Thyroid gland (tissue), 4 donors: ENCODE measurements at places on chromosomes 11 and 22. TPM values are rescaled to one million over a fixed set of nuclear protein-coding genes. Genes with fewer than 3 reads are reported as not detected.
A peak's percentile ranks its signal among the peaks of the same experiment; 100 is the strongest.

- peak; percentile 7 for DNase-seq
Measured at GRCh38 chr11:31240340-31240904, 129.1 kb downstream of the DCDC1 start.

GRCh38 chr22:28282405-28283067 lies 363.5 kb upstream of the PITPNB start:
- DNase-seq = no peak

- DNase-seq = no peak
Measured at GRCh38 chr22:49726022-49726681, 101.5 kb downstream of the BRD1 start.

Gene OR6A2
- 0.27 TPM for total RNA-seq

DNA sequence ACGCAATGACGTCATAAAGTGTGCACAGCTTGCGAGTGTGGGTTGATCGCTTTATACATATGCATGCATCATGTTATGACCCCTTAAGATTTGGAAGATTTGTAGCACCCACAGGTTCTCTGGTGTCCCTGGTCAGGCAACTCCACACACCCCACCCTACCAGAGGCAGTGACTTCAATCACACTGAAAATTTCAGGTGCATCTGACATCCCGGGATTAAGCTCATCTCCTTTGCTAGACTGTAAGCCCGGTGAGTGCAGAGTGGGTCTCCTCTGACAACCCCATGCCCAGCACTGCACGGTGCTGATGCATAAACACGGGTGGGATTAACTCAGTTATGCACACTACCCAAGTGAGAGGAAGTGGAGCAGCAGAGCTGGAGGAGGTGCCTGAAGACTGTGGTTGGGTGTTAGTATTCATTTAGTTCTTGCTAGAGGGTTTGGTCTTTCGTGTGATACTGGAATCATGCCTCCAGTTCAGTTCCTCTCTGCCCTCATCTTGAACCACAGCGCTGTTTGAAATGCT lies 6.5 kb downstream of the ARSA start:
- no peak for DNase-seq

- DNase-seq = no peak
Measured at GRCh38 chr11:48008951-48009270, 28.6 kb downstream of the PTPRJ start.

- no peak for DNase-seq
Measured at GRCh38 chr11:120066738-120067437, 71.0 kb downstream of the TRIM29 start.

DNA sequence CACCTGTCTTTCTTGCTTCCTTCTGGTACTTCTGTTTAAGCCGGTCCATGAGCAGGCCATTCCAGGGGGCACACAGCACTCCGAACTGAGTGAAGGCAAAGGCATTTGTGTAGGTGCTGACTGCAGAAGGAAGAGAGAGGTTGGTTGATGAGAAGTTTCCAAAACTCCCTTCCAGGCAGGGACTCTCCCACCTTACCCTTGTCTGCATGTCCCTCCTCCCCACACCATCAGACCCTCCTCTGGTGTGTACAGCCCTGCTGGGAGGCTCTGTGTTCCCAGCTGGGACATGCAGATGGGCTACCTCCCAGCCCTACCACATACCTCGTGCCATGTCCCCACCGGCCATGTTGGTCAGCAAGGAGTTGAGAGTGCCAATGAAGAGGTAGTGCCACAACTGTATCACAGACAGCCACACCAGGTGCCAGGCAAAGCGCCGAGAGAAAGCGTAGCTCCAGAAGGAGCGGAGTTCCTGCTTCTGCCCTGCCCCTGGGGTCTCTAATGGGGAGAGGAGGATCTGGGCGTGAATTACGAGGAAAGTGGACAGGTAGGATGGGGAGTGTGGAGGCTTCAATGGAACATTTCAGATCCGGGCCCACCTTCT lies 12.2 kb downstream of the SLC43A3 start:
- DNase-seq = no peak

DNA sequence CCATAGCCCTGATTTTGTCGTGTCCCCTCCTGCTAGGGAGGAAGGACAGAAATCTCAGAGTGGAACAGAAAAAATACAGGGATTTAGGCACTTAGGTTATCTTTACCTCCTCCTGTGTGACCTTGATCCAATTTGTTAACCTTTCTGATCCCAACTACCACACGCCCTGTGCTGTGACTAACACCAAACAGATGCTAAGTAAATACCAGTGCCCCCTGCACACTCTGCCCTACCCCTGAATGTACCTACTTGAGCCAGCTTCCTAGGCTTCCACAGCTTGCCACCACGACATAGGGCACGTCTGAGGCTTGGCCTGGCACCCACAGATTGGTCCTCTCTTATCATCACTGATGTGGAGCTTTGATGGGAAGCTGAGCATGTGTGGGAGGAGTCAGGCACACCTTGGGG lies 9.2 kb downstream of the MYO18B start:
- DNase-seq = no peak

- no peak for DNase-seq
Measured at GRCh38 chr11:64999478-64999877, 2.7 kb upstream of the BATF2 start.

DNA sequence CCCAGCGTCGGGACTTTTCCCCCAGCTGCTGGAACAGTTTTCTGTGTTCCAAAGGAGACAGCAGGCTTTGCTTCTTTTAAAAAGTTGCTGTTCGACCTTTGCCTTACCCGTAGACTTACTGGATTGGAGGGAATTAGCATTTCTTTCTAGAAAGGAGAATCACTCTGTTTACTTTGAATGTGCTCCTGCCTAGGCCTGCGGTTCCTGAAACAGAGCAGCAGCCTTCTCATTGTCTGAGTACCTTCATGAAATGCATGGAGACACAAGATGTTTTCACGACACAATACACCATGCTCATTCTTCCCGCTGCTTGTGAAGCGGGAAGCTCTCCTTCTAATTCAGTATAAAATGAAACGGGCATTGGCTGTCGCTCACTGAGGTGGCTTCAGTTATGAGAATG lies 196.2 kb downstream of the TBC1D22A start:
- DNase-seq = no peak

GRCh38 chr11:7846003-7846402 lies 49.3 kb upstream of the OR5P2 start:
- DNase-seq = no peak

GRCh38 chr11:73141309-73142127 lies 600 bp downstream of the FCHSD2 start:
- DNase-seq = peak; percentile 67
